Esophagus muscularis mucosa (tissue), 4 donors: ENCODE measurements at places on chromosomes 4 and X.

- no peak for DNase-seq
Measured at GRCh38 chr4:107843391-107843790, 18.7 kb downstream of the SGMS2 start.

GRCh38 chr4:163590103-163590502 lies 95.6 kb downstream of the TMA16 start:
- no peak for DNase-seq

- DNase-seq, result no peak
Measured at GRCh38 chr4:98193459-98194105, 50.3 kb upstream of the STPG2 start.

DNA sequence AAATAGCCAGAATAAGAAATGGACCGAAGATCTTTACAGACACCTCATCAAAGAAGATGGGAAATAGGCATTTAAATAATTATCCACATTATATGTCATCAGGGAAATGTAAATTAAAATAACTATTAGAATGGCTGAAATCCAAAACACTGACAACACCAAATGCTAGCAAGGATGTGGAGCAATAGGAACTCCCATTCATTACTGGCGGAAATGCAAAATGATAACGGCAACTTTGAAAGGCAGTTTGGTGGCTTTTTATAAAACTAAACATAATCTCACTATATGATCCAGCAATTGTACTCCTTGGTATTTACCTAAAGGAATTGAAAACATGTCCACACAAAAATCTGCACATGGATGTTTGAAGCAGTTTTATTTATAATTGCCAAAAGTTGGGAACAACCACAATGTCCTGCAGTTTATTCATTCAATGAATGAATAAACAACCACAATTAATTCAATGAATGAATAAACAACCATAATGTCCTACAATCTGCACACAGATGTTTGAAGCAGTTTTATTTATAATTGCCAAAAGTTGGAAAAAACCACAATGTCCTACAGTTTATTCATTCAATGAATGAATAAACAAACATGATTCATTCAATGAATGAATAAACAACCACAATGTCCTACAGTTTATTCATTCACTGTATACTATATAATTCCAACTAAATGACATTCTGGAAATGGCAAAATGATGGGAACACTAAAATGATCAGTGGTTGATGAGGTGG lies 117.6 kb upstream of the PCDH18 start:
- DNase-seq, result no peak
